ENCODE measurements at places on chromosomes 5 and 9.

- peak; percentile 67 for DNase-seq
Observed at GRCh38 chr9:21434202-21435014, 5.8 kb upstream of the IFNA1 start.

GRCh38 chr5:173733831-173734501, 117.5 kb upstream of the BOD1 start:
- peak; percentile 5 for DNase-seq

- DNase-seq: no peak
Observed at GRCh38 chr9:126621061-126621918, 7.6 kb downstream of the LMX1B start.

GRCh38 chr9:11141357-11141756, 528.6 kb upstream of the PTPRD start:
- DNase-seq: no peak

- no peak for DNase-seq
Observed at GRCh38 chr5:6868575-6869215, 155.5 kb downstream of the TENT4A start.

- DNase-seq: no peak
Observed at GRCh38 chr9:134868751-134869553, 11.7 kb upstream of the FCN2 start.

DNA sequence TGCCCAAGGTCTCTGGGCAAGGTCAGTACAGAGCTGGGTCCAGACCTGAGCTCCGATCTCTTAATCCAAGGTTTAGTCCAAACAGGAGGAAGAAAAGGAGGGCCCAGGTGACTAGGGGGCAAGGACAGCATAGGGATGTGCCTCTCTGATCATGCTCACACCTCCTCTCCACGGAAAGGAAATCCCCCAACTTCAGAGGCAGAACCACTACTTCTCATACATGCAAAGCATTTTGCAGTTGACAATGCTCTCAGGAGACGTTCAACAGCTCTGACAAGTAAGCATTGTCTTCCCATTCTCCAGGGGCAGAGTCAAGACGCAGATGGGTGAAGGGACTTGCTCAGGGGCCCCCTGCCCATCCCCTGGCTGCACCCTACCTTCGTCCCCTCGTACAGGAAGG, 8.7 kb upstream of the CORO2A start:
- DNase-seq: no peak

DNA sequence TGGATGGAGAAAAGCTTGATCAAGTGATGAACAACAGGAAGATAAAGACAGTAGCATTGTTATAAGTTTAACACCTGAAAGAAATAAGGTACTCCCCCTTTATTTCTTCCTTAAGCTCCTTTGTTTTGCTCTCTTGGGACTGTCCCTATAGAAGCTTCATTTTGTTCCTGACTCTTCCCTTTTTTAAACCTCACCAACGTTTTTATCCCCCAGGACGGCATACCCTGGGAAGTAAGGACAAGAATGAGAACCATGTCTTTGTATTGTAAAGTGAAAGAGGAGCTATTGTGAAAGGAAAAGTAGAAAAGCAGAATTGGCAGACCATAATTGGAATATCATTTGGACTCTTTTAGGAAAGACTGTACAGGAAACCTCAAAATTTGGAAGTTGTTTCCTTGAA, 1368.6 kb upstream of the C9orf72 start:
- DNase-seq: no peak

GRCh38 chr9:33452828-33453271, 5.5 kb upstream of the AQP3 start:
- DNase-seq: peak; percentile 70

GRCh38 chr5:123351240-123351639, 72.0 kb downstream of the CEP120 start:
- DNase-seq: no peak

DNA sequence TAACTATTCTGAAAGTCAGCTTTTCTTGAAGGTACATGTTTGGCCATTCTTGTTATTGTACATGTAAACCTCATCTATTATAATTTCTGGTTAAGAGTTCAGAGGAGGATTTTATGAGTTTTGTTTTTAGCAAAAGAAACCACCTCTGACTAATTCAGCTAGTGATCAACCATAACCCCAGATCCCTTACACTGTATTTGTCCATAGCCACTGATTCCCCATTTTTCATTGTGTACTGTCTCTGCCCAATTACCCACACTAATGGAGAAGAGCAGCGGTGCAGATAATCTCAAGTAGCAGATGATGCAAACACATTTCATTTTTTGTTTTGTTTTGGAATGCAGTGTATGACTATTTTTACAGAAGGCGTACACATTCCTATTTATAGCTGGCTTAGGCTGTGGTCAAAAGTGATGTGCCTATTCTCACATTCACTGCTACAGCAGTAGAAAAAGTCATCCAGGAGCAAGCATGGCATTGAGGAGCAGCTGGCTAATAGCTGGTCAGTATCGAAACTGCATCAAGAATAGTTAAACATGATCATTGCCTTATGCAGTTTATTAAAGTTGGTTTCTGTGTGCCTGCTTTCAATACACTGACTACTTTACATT, 988.3 kb downstream of the DTWD2 start:
- no peak for DNase-seq

- no peak for DNase-seq
Observed at GRCh38 chr5:125357660-125358059, 611.2 kb upstream of the ZNF608 start.

GRCh38 chr5:24135536-24135935, 509.2 kb downstream of the CDH10 start:
- no peak for DNase-seq

DNA sequence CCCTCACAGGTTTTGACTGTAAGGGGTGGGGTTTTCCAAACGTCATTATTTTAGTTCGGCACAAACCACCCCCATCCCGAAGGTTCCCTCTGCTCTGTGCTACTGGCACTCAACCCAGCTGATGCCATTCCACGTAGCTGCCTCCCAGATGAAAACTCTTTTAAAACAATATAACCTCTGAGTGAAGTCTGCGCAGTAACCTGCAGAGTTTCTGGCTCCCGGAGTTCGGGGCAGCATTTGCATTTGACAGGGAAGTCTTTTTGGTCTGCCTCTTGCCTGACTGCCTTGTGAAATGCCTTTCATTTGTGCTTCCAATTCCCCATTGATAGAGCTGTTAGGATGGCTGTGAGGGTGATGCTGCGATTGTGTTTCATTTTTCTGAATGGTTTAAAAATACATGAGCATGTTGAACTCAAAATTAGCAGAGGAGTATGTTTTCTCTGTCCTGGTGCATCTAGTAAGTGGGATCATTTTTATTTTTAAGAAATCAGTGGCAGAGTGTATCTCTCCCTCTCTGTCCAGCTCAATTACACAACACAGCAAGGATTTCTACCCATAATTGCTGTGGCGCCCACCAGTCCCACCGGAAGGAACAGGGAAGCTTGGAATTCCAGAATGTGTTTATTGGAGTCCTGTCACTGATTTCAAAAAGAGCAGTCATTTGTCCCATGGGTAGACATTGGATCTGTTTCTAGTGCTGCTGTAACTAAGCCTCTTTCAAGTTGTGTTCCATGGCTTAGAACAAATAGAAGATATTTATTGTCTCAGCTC, 24.8 kb downstream of the ADCY2 start:
- DNase-seq: no peak

DNA sequence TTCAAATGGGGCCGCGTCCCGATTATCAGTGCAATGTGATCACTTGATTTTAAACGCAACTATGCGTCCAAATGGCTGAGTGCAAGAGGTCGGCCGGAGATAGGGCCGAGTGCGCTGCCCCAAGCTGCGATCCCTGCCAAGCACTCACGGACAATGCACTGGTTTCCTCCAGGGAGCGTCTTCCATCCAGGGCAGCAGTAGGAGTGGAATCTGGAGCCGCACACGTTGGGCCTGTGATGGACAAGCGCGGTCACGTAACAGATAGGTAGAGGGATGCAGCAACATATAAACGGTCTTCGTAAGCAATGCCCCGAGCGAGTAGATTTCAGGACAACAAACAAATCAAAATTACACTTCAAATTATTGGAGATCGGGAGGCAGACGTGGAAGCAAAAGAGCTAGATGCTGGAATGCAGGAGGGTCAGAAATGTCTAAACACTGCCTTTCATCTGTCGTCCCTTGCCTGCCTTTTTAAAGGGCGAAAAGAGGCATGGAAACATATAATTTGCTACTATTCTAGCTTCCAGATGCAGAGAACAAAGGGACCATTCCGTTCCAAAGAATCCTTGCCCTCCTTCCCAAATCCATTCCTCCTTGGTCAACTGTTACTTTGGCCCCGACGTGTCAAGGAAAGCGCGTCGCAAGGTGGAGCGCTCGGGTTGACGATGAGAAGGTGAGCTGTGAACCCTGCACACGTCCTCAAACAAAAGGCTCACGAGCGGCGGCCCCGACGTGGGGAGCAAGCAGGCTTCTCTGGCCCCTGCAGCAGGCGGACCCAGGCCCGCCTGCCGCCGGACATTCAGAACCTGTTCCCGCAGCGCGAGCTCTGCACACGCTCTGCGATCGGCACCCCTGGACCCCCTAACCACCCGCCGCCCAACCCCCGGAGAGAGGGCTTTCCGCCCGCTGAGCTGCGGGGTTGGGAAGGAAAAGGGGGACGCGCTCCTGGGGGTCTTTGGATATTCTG, 1.5 kb downstream of the FBN2 start:
- no peak for DNase-seq

GRCh38 chr5:64213011-64213410, 47.4 kb downstream of the RNF180 start:
- no peak for DNase-seq

DNA sequence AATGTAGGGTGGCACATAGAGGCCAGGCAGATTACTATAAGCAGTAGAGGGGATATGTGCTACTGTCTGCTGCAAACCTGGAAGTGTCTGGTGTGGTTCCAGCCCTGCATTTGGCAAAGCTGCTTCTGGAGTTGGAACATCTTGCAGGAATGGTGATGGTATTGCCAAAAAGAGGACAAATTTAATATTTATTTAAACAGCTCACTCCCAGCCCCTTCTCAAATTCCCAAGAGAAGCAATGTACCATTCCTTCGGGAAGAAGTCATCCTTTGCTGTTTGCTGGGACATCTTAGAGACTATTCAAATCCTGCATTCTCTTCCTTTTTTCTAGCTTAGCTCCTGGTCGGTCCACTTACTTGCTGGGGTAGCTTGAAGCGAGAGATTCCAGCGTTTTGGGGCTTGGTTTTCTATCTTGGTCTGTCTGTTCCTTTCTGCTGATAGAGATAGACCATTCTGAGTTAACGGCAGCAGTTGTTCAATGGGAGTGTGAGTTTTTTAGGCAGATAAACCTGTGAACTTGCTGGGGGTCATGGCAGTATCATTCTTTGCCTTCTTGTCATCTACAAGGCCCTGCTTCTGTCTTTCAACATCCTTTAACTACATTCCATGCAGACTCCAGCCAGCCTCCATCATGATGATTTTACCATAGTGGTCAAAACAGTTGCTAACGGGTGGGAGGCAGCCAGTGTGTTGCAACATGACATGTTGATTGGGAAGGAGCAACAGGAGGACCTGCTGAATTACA, 69.9 kb downstream of the RCL1 start:
- peak; percentile 97 for DNase-seq

- no peak for DNase-seq
Observed at GRCh38 chr5:133873449-133873848, 95.0 kb downstream of the C5orf15 start.

DNA sequence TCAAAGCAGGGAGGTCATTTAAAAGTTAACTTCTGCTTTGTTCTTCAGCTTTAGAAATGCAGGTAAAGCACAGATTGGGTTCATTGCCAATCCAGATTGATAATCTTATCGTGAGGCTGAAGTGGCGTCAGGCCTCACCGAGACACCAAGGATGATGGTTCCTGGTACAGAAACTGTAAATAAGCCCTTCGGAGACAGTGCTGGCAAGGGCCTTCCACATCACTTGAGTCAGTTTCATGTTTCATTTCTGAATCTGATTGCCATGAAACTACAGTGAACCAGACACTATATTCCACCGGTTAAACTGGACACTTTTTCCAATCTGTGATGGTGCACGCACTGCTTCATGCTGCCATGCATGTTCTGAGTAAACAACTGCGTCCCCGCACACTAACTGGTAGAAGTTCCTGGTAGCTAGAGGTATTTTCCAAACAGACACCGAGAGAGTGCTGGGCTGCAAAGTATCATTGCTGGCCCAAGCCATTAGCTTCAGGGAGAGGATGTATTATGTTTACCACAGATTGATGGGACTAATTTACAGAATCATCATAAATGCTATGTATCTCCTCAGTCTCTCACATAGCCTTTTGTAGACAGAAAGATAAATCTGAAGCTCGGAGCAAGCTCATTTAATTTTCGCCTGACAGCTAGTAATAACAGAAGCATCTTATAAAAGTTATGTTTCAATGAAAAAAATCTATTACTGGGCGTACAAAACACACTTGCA, 336.1 kb downstream of the GLIS3 start:
- DNase-seq: no peak

DNA sequence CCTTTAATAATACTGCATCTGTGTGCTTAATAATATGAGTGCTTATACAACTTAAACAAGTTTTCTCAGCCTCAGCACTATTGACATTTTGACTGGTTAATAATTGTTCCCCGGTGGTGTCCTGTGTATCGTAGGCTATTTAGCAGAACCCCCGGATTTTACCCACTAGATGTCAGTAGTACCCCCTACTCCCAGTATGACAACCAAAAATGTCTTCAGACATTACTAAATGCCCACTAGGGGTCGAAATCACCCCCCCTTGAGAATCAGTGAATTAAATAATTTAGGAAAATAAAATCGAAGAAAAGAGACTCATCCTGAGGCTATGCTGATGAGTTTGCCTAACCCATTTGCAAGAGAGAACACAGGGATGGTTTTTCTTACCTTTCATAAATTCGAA, 166.3 kb downstream of the ATP10B start:
- peak; percentile 6 for DNase-seq

GRCh38 chr5:127056896-127057295, 16.4 kb downstream of the C5orf63 start:
- no peak for DNase-seq

- DNase-seq: no peak
Observed at GRCh38 chr5:172902497-172903472, 56.4 kb upstream of the RPL26L1 start.

DNA sequence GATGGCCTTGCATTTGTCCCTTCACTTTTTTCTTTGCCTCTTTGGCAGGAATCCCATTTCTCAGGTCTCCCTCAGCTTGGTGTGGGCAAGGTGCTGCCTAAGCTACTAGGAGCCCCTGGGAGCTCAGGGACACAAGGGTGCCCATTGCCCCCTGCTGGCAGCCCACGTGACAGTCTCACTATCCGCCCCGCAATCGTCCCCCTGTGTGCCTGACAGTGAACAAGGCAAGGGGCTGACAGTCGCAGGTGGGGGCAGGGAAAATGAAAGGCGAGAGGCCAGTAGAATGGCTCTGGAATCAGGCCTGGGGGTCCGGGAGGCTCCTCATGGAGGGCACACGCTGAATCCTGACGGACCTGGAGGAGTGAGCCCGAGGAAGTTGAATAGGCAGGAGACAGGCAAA, 2.0 kb upstream of the PCDH12 start:
- DNase-seq: peak; percentile 36

All from hematopoietic multipotent progenitor cell treated with erythropoietin and hydrocortisone succinate and interleukin-3 and kit ligand, for 8 days (in vitro differentiated cells).